ENCODE measurements at places on chromosomes 2 and 18.

- no peak for DNase-seq
These were observed 199.6 kb downstream of the HRH4 start for GRCh38 chr18:24659827-24660720.

DNA sequence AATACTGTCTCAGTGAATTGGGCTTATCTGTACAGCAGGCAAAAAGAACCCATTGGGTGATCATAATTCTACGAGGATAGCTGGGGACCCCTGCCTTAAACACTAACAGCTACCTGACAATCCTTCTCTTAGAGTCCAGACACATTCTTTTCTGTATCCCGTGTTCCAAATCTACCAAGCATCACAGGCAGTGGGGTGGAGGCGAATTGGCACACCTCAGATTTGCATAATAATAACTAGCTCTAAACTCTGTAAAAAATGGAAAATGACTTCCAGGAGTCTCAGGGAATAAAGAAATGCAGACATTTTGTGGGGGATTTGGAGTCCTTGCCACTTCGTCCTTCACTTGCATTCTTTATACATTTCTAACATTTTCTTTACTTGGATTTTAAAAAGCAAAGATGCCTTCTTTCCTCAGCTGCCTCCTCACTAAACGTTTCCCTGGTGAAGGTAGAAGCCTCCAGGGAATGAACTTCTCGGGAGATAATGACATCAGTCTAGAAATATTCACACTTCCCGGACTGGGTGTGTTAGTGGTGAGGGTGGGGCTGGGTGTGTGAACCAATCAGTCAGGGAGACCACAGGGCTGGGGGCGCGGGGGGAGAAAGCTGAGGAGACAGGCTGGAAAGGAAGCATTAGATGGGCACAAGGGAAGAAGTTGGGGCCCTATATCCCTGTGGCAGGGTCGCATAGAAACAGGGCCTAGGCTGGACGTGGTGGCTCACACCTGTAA lies 59.1 kb upstream of the BOD1L2 start:
- no peak for DNase-seq

DNA sequence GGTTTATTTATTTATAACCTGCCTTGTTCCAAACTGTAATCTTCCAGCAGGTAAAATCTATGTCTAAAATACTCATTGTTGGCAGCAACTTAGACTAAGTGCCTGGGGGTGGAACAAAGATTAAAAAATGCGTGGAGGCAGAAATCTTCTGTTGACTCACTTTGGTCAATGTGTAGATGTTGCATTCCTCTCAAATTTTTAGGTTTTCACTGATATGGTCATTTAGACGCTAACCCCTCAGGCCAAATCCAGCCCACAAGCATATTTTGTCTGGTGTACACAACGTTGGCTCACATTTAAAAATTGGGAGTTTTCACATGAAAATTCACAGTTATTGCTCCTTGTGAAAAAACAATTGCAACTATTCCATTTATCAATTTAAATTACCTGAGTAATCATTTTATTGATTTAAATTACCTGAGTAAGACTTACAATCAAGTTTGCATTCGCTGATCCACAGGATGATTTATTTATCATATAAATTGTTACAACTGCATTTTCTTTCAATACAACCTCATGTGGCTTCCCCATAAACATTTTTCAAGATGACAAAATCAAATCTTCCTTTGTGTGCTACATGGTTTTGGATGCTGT lies 564.2 kb downstream of the TSN start:
- DNase-seq: no peak

GRCh38 chr2:153967248-153967973 lies 95.7 kb downstream of the GALNT13 start:
- DNase-seq: no peak
